DMS 273 treated with DMSO at 0.1 percent for 48 hours (cell line): ENCODE measurements at places on chromosomes 1 and 21.

- no peak for DNase-seq
Observed at GRCh38 chr1:234369784-234370183, 3.5 kb upstream of the COA6 start.

DNA sequence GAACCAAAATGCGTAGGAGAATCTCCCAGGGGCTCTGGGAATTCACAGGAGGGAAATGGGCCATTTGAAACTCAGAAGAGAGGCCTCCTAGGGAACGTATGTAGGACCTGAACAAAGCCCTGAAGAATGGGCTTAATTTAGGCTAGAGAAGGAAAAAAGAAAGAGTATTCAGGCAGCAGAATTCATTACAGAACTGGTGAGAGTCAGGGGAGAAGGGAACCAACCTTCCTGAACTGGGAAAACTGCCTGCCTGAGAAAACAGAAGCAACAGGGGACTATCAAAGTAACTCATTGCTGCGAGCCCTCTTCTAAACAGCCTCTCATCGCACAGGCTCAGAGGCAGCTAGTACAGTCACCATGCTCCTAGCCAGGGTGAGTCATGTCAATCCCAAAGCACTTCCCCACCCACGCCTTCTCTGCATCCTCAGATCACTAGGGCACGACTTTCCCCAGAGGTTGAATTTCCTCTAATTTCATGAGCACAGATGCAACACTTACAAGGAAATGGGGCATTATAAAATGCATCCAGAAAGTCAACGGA, 98.1 kb downstream of the ADSS2 start:
- DNase-seq: peak; percentile 11

DNA sequence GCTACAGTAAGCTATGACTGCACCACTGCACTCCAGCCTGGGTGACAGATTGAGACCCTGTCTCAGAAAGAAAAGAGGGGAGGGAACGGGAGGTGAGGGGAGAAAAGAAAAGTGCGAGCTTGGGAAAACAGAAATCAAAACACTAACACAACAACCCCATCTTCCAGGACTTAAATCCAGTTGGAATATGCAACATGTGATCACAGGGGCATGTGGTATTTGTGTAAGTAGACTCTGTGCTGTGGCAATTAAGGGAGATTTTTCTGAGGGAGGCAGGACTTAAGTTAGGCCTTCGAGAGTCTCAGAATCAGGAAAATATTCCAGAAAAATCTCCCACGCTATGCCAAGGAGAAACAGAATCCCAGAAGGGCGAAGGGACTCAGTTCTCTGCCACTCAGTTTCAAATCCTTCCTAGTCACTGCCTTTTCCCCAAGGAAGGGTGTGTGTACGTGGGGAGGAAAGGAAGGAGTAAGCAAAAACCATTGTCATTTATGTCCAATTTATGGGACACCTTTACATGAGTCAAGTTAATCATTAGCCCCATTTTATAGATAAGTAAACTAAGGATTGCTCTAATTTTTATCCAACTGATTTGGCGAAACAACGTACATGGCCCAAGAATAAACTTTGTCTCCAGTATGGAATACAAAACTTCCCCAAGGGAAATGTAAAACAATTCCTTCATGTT, 12.3 kb downstream of the ID3 start:
- no peak for DNase-seq

DNA sequence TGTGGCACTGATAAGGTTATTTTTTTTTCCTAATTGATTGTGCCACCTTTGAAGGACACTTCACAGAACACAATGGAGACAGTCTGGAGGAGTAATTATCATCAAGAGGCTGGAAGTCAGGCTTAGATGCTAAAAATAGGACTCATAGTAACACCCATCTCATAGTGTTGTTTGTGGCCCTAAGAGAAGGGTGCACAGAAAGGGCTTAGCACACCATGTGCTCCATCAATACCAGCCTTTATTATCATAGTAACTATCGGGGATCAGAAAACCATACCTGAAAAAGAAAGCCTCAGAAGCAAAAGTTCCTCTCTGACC, 11.9 kb downstream of the NIPAL3 start:
- DNase-seq: no peak

- no peak for DNase-seq
Observed at GRCh38 chr1:7863756-7864328, 11.0 kb upstream of the UTS2 start.

DNA sequence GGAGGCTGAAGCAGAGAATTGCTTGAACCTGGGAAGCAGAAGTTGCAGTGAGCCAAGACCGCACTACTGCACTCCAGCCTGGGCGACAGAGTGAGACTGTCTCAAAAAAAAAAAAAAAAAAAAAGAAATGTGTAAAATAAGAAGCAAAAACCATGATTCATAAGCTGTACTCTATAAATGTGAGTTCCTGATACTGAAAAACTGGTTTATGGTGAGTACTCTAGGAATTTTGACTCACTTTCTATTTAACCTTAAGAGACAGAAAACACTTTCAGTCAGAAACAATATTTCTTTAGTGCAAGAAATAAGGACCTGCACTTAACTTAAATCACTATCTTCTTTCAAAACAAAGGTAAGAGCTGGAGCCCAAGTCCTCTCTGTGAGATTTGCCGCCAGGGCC, 19.9 kb upstream of the POU2F1 start:
- no peak for DNase-seq

DNA sequence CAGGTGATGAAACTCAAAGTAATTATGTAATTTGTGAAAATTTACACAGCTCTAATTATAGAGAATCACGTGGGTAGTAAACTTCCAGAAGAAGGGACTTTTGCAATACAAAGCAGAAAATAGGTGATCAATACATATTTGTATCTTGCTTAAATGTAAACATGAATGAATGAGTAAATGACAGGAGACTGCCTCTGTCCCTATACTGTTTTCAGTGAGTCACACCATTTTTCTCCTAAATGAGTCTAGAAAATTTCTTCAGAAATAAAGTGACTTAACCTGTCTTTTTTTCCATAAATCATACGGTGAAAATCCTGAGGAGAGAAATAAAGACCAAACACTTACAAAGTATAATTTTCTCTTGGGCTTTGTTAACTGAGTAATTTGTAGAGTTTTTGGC, 11.9 kb downstream of the RAP1A start:
- no peak for DNase-seq

GRCh38 chr1:47508702-47509431, 71.0 kb downstream of the FOXD2 start:
- DNase-seq: no peak

DNA sequence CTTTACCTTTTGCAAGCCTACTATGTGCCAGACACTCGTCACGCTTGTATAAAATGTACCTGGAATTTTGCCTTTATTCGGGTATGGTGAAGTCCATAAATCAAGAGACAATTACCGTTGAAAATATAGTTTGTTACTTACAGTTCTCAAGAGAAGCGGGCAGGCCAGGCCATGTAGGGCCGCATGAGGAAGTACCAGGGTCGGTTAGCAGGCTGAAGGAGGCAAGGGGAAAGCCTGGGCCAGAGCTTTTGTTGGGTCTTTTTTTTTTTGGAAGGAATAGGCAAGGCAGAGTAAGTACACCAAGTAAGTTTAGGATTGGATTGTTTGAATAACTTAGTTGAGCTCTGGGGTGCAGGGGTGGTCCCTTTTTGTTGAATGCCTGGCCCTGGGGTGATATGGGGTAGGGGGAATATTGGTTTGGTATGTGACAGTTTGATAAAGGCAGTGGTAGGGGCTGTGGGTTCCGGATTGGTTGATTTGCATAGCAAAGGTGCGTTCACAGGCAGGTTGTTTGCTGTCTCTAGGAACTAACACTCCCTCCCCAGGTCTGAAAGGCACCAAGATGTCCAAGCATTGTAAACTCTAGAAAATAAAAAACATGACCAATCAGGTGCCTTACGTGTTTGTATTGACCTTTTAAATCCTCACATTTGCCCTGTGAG, 80.7 kb downstream of the KAZN start:
- no peak for DNase-seq

GRCh38 chr1:40477678-40478053, 576 bp downstream of the ZFP69 start:
- peak; percentile 98 for DNase-seq

- no peak for DNase-seq
Observed at GRCh38 chr1:59846209-59846894, 31.6 kb downstream of the HOOK1 start.

- DNase-seq: no peak
Observed at GRCh38 chr1:109083923-109084322, 6.6 kb upstream of the TMEM167B start.

DNA sequence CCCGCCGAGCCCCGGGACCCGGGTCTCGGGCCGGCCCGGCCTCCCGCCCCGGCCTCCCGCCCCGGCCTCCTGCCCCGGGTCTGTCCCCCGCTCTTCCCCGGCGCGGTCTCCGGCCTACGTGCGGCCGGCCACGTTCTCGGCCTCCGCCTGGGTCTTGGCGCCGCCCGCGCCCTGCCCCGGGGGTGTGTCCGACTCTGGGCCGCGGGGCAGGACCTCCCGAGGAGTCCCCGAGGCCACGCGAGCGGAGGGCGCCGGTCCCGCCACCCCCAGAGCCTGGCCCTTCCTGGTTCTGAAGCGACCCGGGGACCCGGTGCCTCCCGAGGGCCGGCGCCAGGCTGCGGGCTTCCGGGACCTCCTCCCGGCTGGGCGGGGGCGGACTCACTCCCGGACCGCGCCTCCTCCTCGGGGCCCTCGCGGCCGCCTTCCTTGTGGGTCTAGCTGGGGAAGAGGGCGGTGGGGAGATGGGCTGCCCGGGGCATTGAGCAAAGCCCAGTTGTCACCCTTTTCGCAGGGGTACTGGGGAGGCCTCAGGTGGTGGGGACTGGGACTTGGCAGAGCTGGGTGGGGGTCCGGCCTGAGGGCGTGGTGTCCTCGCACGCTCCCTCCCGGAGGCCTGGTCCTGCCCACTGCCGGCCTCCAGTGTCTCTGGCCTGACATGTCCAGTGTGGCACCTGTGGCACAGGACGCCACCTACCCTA, 558 bp downstream of the PFKL start:
- no peak for DNase-seq

- DNase-seq: peak; percentile 35
Observed at GRCh38 chr1:17874231-17874630, 119.1 kb downstream of the ACTL8 start.

DNA sequence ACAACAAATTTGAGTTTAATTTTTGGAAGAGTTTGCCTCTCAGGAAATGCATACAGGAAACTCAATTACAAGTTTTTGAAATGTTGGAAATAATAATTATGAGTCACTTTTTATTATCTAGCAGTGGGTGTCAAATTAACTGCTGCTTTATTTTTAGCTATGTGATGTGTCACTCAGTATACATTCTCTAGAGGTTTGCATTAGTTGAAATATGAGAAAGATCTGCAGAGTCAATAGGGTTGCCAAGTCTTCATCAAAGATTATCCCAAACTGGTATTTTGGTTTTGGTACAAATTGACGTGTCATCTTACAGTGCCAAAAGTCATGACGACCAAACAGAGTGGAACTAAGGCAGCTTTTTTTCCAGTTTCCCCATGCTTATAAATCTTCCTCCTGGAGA, 54.3 kb upstream of the DIPK1A start:
- DNase-seq: no peak

DNA sequence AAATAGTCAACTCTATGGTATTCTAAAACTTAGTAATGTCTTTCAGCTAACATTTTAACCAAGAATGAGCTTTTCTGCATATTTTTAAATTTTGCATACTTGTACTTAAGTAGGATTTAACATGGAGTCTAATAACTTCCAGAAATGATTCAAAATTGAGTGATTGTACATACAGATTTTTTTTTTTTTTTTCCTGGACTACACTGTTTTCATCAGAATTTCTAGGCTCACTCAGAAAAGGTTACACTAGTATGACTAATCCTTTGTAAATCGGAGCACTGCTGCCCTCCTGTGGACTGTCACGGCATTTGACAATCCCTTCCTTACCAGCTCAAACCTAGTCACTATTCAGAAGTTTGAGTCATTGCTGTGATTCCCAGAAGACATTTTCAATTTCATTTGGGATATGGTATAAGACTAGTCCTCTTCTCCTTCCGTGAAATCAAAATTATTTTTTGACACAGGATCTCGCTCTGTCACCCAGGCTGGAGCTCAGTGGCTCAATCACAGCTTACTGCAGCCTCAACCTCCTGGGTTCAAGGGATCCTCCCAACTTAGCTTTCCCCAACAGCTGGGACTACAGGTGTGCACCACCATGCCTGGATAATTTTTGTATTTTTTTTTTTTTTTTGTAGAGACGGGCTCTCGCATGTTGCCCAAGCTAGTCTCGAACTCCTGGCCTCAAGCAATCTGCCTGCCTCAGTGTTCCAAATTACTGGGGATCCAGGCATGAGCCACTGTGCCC, 45.5 kb downstream of the CD46 start:
- peak; percentile 39 for DNase-seq

DNA sequence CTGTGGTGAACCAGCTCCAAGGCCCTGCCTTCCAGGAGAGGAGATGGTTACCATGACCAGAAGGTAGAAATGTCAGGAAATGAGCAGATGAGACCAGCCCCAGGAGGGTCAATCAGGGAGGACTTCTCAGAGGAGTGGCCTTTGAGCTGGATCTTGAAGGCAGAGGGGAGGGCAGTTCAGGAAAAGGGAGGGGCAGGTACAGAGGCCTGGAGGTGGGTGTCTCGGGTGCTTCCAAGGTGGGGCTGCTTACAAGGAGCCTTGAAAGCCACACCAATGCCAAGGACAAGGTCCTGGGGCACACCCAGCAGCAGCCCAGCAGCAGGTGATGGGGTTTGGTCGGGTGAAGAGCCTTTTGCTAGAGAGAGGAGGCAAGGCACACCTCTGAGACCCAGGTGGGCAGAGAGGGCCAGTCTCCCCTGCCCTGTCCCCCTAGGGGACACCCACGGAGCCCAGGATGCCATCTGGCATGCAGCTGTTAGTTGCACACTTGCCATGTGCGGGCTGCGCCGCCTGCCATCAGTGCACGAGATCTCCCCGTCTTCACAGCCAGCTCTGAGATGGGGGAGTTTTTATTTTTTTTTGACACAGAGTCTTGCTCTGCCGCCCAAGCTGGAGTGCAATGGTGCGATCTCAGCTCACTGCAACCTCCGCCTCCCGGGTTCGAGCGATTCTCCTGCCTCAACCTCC, 18.5 kb downstream of the SLC66A1 start:
- no peak for DNase-seq

- no peak for DNase-seq
Observed at GRCh38 chr1:15424146-15424667, 14.0 kb upstream of the CTRC start.

- no peak for DNase-seq
Observed at GRCh38 chr1:116540088-116540487, 30.7 kb downstream of the CD58 start.

DNA sequence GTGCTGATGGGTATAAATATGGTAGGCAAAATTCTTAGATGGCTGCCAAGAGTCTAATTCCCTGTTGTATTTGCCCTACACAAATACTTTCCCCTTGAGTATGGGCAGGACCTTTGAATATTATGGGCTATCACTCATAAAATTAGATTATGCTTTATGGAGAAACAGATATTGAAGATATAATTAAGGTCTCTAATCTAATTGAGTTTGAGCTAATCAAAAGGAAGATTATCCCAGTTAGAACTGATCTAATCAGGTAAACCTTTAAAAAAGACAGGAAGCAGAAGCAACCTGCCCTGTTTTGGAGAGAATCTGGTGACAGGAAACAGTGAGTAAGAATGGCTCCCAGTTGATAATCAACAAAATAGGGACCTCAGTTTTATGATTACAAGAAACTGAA, 609.0 kb upstream of the PRMT6 start:
- DNase-seq: no peak
